ENCODE measurements at places on chromosomes 11 and 22.

GRCh38 chr11:78161962-78162371 is 22.5 kb upstream of the ALG8 start:
- no peak for DNase-seq

GRCh38 chr11:119025099-119025473 is 5.6 kb downstream of the SLC37A4 start:
- DNase-seq, result peak; percentile 55

- DNase-seq, result no peak
Measured at GRCh38 chr11:105635466-105635865, 25.6 kb downstream of the GRIA4 start.

DNA sequence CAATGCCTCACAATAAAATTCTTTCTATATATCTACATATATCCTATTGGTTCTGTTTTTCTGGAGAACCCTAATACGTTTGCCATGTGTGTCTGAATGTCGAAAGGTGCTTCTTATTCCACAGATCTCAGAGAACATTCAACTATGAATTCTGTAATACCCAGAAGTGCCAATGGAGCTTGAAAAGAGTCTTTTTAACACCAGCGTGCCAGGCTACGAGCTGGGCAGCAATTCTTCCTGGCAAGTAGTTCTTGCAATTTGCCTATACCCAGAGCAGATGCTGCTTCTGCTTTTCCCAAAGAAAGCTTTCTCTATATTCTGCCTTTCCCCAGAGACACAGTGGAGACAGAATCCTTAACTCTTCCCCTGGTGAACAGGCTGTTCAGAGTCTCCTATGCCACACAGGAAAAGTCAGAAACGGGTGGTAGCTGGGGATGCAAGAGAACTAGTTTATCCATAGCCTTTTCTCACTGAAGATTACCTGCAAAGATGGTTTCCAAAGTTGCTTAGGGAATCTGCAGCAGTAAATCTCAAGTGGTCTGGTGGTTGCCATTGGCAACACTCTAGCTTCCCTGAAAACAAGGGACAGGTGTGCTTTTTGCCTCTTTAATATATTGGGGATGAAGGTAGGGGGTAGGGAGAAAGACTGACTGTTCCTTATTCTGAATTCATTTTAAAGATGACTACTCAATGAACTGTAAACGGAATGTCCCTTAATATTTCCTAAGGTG is 16.8 kb upstream of the PAFAH1B2 start:
- DNase-seq, result no peak

- DNase-seq, result no peak
Measured at GRCh38 chr22:26690654-26691376, 33.4 kb downstream of the MIAT start.

- DNase-seq, result peak; percentile 67
Measured at GRCh38 chr22:45296628-45297297, 12.0 kb downstream of the UPK3A start.

- DNase-seq, result no peak
Measured at GRCh38 chr11:129637473-129637872, 178.2 kb upstream of the TMEM45B start.

- DNase-seq, result no peak
Measured at GRCh38 chr11:44577231-44577830, 11.9 kb downstream of the CD82 start.

GRCh38 chr11:35017528-35018342 is 101.3 kb downstream of the PDHX start:
- DNase-seq, result no peak

DNA sequence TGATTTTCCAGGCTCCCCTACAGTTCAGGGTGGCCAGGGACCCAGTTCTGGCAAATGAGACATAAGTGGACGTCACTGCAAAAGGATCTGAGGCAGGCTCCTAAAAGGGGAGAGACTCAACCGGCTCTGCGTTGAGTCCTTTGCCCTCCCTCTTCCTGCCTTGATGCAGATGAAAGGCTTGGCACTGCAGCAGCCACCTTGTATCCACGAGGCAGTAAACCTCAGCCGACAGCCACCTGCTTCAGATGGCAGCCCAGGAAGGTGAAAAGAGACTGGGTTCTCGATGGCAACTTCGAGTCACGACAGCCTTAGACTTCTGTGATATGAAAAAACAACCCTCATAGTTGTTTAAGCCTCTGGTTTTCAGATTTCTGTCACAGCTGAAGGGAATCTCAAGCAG is 14.7 kb upstream of the TREH start:
- no peak for DNase-seq

DNA sequence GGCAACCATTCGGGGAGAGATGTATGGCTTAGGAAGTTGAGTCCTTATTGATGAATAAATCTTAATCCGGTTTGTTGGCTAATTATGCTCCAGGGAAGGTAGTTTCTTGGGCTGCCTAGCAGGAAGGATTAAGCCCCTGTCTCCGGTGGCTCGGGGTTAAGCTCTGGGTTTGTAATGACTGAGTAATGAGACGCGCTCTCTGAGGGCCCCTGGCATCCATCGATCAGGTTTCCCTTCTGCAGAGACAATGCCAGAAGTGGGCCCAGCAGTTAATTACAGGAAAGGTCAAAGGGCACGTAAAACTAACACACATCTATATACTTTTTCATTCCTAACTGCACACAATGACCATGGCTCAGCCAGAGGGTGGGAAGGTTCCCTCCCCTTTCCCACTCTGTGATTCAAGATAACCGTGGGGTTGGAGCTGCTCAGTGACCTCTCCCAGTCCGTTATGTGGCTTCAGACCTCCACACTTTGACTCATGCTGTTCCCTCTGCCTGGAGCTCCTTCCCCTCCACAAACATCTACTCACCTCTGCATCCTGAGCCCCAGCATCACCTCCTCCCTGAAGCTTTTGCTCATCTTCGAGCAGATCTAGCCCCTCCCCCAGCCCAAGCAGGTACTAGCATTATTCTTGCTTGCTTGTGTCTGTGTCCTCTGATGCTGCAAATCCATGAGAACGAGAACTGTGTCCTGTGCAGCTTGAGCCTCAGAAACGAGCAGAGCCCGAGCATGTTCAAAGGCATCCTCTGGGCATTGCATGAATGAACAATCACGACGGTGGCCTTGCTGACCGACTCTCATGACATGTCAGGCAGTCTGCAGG is 16.6 kb downstream of the SCUBE1 start:
- DNase-seq, result no peak

- no peak for DNase-seq
Measured at GRCh38 chr22:42814215-42814614, 42.9 kb downstream of the ARFGAP3 start.

- DNase-seq, result no peak
Measured at GRCh38 chr11:130062026-130062425, 7.7 kb upstream of the APLP2 start.

DNA sequence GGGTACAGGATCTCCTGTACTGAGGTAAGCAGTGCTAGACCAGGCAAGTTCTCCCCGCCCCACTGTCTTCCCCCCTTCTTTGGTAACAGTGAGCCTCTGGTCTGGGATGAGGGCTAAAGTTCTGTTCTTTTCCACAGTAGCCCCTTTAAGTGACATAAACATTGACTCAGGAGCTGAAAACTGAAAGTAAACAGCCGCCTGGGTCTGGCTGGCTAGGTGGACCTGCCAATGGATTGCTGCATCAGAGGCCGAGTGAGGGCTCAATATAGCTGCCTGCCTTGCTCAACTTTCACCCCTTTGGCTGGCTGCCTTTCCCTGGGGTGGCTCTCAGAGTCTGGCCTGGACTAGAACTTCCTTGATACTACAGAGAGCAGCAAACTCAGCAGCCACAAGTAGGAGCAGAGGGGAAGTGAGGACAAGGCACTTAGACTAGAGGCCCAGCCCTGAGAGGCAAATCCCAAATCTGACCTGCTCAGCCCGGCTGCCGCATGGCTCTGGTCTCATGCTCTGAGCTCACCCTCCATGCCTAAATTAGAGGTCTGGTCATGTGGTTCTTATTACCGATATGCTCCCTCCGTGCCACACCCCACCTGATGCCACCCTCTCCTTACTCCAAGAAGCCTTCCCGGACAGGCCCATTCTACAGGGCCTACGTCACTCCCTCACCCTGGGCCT is 9.6 kb upstream of the UCP3 start:
- DNase-seq, result no peak

DNA sequence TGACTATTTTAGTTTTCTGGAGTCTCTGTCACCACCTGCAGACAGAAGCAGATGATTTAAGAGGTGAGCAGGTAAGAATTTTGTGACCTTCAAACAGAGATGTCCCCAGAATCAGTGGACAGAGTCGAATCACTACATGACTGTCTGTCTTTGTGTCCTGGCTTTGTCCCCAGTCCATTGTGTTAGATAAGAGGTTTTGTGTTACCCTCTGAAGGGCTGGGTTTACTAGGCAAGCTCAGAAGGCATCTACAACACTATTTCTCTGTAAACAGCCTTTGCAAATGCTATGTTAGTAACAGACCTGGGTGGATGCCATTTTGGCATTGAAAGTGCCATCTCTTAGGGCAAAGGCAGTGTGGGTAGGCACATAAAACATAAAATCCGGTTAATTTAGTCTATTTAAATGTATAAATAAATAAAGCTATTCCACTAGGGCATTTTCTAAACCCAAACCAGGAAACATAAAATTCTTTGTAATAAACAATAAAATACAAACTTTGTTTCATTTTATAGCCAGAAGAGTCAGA is 40.3 kb upstream of the CADM1 start:
- no peak for DNase-seq

GRCh38 chr11:111913997-111914396 is 1.5 kb downstream of the HSPB2 start:
- DNase-seq, result no peak

GRCh38 chr11:30326906-30327305 is 4.0 kb downstream of the ARL14EP start:
- DNase-seq, result no peak

DNA sequence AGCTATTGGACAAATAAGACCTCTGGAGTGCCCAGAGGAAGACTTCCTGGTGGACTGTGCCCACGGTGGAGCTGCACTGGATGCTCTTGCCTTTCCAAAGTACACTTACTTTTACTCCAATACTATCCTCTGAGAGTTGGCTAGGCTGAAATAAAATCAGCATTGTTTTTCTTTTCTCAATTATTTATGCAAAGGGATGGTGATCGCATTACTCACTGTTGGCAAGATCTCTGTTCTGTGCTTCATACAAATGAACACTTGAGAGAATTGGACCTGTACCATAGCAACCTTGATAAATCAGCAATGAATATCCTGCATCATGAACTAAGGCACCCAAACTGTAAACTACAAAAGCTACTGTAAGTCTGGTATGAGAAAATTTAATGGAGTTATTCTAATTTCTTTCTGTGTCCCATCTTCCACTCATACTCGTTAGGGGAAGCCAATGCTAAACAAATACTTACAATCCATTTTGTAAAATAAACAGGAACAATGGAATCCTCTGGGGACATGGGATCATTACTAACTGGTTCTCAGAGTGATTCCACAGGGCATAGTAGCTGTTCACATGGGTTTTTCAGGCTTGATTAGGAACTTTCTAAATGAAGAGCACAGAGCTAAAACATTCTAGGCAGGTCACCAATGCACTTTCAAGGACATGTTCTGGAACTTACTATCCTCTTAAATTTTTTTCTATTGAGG is 26.3 kb downstream of the NLRP14 start:
- no peak for DNase-seq

- DNase-seq, result no peak
Measured at GRCh38 chr11:120337355-120338106, 1.3 kb downstream of the ARHGEF12 start.

- no peak for DNase-seq
Measured at GRCh38 chr22:27513021-27513420, 288.5 kb downstream of the MN1 start.

DNA sequence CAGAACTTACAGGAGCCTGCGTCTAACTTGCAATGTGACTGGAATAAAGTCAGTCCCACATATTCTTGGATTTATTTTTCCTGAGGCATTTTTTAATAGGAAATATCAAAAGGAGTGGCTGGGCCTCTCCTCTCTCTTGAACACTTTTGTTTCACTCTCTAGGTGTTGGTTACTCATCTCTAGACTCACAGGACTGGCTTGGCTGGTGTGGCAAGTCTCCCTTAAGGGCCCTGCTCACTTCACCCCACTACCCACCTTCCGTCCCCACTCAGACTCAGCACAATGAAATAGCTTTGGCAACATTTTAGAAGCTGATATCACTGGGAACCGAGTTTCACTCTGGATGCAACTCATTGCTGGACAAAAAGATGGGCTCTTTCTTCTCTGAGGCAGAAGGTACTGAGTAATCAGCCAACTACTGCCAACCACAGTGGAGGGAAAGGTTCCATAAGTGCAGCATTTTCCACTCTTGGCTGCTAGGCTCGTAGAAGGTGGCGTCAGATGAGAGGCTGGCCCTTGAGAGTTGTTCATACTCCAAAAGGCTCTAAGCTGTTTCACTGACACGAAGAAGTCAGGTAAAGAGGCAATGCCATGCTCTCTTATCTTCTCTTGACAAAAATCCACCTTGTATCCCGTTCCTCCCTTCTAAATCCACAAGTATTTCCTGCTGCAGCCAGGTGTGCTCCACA is 390.6 kb downstream of the SOX6 start:
- no peak for DNase-seq

DNA sequence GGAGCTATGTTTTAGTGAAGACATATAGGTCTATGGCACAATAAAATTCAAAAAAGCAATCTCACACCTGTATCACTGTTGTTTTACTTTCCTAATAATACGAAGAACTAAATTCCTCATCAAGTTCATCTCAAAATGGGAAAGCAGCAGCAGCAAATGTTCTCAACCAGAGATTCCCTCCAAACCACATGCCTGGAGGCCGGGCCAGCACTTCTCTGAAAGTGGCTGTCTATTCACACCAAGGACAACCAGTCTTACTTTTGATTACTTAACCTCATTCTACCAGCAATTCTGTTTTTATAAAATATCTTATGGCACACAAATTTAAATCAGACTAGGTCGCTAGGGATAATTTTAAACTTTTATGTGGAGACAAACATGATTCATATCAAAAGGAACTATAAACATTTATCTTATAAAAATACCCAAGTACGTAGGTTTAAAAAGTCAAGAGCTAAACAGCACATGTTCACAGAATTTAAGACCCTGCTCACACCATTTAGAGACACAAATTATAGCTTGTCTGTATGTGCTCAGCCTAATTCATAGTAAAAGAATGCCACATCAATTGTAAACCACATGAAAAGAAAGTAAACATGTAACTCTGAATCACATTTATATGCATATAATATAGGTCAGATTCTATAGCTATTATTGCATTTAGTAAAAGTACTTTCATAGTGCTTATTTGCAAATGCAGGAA is 46.1 kb downstream of the RRAS2 start:
- no peak for DNase-seq

DNA sequence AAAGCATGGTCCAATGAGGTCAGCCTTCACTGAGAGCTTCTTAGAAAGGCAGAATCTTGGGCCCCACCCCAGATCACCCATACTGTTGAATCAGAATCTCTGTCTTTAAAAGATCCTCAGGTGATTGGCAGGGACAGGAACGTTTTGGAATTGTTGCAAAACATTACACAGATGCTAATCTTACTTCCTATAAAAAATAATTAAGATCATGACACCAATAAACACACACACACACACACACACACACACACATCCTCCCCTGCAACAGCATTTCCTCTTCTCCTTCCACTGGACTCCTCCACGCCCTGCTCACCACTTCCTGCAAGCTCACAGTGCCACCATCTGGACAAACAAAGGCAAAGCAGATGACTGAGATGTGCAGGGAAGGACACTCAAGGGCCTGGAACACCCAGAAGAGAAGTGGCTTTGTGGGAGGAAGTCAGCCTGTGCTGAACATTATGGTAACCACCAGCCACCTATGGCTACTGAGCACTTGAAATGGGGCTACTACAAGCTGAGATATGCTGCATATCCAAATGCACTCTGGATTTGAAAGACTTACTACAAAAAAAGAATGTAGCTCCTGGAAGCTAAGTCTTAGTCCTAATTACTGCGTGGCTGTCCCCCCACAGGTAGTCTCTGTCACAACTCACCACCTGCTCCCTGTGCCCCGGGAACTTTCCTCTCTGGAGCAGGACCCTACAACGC is 65.6 kb downstream of the BTG4 start:
- DNase-seq, result peak; percentile 79

GRCh38 chr22:40408718-40409612 is 38.6 kb downstream of the SGSM3 start:
- no peak for DNase-seq

All from activated CD8-positive, alpha-beta memory T cell treated with anti-CD3 and anti-CD28 coated beads for 24 hours (primary cell).